ENCODE measurements at places on chromosomes 1 and 21.
A peak's percentile ranks its signal among the peaks of the same experiment; 100 is the strongest.

- DNase-seq, result no peak
Observed at GRCh38 chr1:100145116-100145515, 12.2 kb downstream of the TRMT13 start.

DNA sequence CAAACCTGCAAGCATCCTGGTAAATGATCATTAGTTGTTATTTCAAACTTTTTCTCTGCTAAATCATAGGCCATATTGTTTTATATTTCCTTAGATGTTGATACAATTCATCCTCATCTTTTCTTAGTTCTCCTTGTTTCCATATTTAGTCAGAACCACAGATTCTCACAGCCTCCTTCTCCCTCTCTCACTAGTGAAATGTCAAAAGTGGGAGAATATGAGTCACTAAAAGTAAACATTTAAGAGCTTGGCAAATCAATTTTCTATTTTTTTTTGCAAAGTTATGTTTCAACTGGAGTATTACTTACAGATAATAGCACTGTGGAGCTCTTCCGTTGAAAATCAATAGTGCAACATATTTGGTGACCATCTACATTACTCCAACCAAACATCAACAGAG is 308.8 kb downstream of the COL11A1 start:
- DNase-seq, result no peak

GRCh38 chr1:186094172-186094571 is 280.9 kb downstream of the TPR start:
- no peak for DNase-seq

- no peak for DNase-seq
Observed at GRCh38 chr1:160325252-160325651, 17.8 kb downstream of the COPA start.

GRCh38 chr1:114594046-114594445 is 12.6 kb upstream of the BCAS2 start:
- no peak for DNase-seq

GRCh38 chr1:47776667-47777131 is 220.5 kb downstream of the TRABD2B start:
- DNase-seq, result no peak

GRCh38 chr1:150621497-150622302 is 7.7 kb downstream of the ENSA start:
- DNase-seq, result peak; percentile 76

- DNase-seq, result no peak
Observed at GRCh38 chr1:193275773-193276172, 89.4 kb upstream of the B3GALT2 start.

GRCh38 chr1:175783126-175783722 is 39.8 kb upstream of the TNR start:
- no peak for DNase-seq

DNA sequence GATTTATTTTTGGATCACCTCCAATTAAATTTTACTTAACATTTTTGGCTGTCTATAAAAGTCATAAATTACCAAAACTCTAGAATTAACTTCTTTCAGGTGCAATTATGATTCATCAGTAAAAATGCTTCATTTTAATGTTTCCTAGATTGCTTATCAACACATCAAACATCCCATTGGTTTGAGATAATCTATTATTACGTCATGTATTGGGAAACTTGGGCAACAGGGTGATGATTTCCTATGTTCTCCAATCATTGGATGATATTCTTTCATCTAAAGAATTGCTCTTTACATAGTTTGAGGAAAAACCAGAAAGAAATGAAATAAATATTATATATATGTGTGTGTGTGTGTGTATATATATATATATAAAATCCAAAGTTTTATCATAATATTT is 76.8 kb upstream of the KCNJ6 start:
- no peak for DNase-seq

GRCh38 chr1:39590546-39590945 is 14.0 kb upstream of the PABPC4 start:
- no peak for DNase-seq

DNA sequence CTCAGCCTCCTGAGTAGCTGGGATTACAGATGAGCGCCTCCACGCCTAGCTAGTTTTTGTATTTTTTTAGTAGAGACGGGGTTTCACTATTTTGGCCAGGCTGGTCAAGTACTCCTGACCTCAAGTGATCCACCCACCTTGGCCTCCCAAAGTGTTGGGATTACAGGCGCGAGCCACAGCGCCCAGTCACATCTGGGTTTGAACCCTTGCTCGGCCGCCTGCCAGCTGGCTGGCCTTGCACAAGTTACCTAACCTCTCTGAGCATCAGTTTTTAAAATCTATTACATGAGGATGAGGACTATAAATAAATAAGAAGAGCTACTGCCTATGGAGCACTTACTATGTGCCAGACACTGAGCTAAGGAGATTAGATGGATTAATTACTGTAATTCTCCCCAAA is 17.7 kb upstream of the PADI2 start:
- no peak for DNase-seq

- DNase-seq, result no peak
Observed at GRCh38 chr1:161157867-161158266, 1.4 kb upstream of the USP21 start.

DNA sequence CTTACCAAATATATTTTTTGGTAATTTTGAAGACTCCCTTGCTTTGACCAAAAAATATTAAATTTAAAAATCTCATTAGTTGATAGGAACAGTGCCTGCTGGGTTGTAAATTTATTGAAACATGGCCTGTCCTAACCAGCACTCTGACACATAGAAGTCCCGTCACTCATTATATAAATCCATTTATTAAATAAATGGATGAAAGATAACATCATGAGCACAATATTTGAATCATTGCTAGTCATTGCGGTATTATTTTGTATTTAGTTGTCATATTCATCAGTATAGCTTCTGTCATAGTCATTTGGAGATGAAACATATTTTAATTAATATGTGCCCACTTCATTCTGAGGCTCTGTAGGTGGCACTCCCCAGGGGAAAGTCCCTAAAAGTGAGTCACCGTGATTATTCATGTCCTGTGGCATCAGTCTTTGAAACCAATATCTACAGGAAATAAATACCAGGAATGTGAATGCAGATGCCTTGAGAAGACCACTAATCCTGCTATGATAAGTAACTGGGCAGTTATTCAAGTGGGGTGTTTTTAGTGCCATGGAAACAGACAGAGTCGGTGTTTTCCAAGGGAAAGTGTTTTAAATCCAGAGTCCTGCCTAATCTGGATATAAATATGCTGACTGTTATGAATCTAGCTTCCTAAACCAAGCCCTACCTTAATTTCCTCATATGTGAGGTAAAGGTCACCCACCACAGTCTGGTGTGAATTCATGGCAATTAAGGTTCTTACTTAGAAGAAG is 302.0 kb downstream of the DUSP10 start:
- DNase-seq, result peak; percentile 25

DNA sequence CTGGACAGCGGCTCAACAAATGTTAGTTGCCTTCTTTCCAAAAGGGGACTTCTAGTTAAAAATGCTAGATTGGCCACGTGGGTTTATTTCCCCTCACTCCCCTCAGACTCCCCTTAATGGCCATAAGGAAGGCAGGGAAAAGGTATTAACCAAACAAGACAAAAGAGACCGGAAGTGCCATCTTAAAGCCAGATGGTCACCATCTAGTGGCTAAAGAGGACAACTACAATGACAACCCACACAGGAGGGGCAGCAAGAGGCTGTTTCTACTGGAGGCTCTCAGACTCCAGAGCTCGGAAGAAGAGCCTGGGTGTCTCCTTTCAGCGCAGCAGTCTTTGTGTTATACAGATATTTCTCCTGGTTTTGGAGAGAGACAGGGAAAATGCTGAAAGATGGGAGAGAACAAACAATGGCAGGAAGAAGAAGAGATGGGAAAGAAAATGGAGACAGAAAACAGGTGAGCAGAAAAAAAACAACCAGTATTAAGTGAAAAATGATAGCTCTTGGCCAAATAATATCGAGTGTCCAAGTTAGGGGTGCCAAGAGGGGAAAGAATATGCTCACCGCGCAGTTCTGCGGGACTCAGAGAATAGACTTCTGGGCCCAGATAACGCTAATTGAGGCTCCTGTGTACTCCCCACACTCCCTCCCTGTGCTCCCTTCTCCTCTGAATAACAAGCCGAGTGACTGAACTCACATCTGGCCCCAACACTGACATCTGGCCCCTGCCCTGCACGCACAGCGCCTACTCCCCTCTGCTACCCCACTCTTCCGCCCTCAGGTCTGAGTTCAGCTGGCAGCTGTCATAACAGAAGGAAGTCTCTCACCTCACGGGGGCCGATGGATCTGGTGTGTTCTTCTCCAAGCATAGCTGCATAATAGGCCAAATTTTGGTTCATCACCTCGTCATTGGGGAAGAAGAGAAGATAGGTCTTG is 9.6 kb downstream of the P3H1 start:
- DNase-seq, result peak; percentile 14

- peak; percentile 13 for DNase-seq
Observed at GRCh38 chr1:240189386-240189989, 97.8 kb downstream of the FMN2 start.

DNA sequence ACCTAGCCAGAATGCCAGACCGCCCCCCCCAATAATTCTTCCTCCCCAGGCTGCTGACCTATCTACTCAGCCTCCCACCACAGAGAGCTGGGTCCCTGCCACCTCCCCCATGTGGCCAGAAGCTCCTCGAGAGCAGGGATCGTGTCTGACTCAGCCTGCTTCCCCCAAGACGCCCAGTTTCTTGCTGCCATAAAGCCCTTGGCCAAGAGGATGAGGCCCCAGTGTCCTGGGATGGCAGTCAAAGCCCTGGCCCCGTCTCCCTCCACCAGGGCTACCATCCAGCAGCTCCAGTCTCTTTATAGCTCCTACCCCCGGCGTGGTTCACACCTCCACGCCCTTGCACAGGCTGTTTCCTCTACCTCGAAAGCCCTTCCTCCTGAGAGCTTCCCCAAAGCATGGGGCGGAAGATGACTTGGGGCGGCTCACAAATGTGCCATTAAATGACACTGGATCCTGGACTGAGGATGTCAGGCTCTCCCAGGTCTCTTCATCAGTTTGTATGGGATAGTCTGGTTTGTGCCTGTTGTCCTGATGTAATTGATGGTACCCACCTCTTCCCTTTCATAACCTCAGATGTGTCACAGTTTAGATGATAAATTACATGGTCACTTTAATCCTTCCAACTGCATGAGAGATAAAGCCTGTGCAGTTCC is 13.2 kb downstream of the ADGRB2 start:
- DNase-seq, result no peak

DNA sequence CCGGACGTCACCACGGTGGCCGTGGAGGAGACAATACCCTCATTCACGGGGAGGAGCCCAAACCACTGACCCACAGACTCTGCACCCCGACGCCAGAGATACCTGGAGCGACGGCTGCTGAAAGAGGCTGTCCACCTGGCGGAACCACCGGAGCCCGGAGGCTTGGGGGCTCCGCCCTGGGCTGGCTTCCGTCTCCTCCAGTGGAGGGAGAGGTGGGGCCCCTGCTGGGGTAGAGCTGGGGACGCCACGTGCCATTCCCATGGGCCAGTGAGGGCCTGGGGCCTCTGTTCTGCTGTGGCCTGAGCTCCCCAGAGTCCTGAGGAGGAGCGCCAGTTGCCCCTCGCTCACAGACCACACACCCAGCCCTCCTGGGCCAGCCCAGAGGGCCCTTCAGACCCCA is 7.0 kb downstream of the TNFRSF14 start:
- DNase-seq, result no peak

DNA sequence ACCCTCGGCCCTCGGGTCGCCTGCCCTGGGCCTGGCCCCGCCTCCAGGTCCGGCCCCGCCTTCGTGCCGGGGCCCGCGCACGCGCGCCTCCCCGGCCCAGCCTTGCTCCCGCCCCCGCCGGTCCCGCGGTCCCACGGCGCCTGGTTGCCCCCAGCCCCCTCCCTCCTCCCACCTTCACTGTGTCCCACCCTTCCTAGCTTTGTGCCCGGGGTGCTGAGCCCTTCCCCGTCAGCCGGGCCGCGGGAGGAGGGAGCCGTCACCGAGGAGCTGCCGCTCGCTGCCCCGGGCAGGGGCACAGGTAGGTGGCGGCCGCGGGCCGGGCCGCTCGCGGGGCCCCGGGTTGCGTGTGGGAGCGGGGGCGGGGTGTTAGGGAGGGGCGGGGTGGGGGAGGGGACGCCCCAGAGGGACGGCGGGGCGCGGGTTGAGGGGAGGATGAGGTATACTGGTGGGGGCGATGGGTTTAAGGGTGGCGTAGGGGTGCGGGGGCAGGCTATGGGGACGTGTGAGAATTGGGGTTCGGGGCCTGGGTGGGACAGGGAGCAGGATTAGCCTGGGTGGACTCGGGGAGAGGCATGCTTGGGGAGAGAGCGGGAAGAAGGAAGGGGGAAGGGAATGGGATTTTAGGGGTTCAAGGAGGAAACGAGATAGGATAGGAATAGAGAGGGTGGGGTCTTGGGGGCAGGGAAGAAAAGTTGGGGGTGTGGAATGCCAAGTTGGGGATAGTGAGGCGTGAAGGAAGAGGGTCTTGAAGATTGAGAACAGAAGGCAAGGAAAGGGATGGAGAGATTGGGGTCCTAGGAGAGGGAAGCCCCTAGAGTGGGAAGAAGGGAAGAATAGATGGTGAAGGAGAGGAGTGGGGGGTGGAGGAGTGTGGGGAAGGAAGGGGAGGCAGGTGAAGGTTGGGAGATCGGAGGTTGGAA is at the start of gene LRRC42:
LRRC42 (plus strand) TSS at position 99 of the 920 bp plus-strand sequence. CDS start 5,650 bp downstream, outside the sequence.
- peak; percentile 76 for DNase-seq

DNA sequence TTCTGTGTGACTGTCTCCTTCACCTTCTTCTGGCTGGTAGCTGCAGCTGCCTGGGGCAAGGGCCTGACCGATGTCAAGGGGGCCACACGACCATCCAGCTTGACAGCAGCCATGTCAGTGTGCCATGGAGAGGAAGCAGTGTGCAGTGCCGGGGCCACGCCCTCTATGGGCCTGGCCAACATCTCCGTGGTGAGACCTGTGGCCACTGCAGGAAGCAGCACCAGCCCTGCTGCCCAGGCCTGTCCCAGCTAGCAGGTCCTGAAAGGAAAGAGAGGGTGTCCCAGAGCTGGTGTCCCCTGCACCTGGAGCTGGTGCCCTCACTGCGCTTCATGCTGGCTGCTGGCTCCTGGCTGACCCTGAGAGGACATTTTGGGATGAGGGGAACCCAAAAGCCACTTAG is 5.9 kb upstream of the ATXN7L2 start:
- DNase-seq, result no peak

GRCh38 chr1:192808163-192808517 is 699 bp upstream of the RGS2 start:
- DNase-seq, result no peak

DNA sequence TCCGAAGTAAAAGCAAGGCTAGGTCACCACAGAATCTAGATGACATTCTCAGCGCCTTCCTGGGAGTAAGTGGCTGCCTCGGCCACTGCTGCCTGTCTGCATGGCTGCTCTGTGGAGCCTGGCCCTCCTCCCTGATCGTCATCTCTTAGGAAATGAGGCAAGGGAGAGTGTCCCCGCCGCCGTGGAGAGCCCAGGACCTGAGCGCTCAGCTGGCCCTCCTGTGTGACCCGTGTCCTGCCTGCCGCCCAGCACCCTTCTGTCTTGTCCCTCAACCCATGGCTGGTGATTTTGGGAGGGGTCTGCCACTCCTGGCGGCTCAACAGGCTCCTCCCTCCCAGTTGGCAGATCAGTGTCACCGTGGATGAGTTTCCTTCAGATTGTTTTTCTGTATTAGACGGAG is 156.4 kb upstream of the COL6A1 start:
- DNase-seq, result no peak

GRCh38 chr21:28537371-28538079 is 455.2 kb downstream of the LTN1 start:
- no peak for DNase-seq
